ENCODE measurements at places on chromosomes 2 and 18.

DNA sequence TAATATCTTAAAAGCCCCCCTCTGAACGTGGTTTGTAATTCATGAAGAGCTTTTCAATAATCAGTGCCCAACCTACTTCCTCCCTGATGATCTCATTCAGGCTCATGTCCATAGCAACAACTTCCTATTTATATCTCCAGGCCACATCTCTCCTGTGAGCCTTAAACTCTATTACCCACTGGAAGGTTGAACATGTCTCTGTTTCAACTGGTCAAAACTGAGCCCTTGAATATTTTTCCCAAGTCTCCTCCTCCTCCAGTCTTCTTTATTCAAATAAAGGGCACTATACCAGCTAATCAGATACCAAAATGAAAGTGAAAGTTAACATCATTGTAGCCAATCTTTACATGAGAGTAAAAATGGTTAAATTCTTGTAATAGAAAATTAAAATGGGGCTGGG lies 63.7 kb upstream of the ITGA4 start:
- peak; percentile 3 for DNase-seq

DNA sequence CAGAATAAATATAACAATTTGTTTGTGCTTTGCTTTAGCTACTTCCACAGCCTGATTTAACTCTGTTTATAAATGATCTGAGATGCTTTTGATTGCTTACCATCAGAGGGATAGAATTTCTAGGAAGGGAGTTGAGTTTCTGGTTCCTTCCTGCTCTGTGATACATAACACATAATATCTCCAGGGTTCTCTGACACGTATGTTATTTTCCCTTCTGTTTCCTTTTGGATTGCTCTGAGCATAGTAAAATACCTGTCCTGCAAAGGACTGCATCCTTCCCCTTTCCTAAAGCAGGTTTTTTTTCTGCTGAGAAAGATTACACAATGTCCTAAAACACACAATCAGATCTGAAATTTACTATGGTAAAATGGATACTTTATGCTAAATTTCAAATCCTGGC lies 76.1 kb downstream of the CABYR start:
- no peak for DNase-seq

DNA sequence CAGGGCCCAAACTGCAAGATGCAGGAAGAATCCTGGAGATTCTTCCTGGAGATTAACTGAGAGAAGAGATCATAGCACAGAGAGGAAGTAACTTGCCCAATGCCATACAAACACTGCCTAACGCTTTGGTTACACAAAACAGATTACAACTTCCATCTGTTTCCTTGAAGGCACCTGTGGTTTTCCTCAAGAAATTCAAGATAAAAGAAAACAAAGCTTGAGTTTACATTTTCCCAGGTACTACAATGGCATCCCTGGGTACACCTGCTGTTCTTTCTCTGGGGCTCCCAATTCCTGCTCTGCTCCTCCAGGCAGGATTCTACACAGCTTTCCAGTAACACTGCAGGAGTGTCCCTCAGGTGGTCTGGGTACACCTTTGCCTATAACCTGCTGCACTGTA lies 781.9 kb upstream of the ID2 start:
- no peak for DNase-seq

- DNase-seq, result no peak
Measured at GRCh38 chr2:40360652-40361051, 91.2 kb downstream of the SLC8A1 start.

GRCh38 chr2:224442071-224442967 lies 40.4 kb upstream of the FAM124B start:
- no peak for DNase-seq

DNA sequence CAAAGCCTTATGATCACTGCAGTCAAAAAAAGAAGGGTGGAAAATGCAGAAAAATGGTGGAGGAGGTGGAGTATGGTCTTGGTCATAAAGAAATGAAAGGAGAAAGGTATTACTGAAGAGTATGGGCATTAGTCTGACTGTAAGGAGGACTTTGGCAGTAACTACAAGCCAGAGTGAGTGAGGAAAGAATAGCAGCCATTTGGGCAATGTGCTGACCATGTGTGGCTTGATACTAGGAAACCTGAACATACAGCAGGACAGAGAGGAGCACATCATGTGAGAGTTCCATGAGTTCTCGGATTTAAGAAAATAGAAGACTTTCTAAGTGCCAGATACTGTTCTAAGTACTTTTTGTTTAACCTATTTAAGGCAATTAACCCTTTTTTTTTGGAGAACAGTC lies 8.5 kb downstream of the DTNA start:
- no peak for DNase-seq

GRCh38 chr2:15893689-15894480 lies 46.5 kb upstream of the MYCN start:
- no peak for DNase-seq

GRCh38 chr2:197813093-197813787 lies 8.8 kb downstream of the PLCL1 start:
- DNase-seq, result peak; percentile 42

- DNase-seq, result no peak
Measured at GRCh38 chr2:116832148-116832547, 982.3 kb upstream of the DDX18 start.

DNA sequence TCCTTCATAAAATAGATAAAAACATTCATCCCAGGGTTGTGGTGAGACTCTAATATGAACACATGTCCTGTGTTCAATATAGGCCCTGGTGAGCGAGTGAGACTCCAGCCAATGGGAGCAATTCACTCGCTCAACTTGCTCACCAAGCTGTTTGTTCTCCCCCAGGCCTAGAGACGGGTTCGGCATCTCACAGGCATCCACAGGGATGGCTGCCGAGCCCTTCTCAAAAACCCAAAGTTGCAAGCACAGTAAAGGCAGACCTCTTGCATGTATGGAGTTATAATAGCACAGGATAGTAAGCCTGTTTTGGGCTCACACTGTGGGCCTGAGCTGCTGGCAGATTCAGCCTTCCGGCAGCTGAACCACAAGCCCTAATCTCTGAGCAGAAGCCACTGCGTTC lies 15.7 kb downstream of the PARD6G start:
- no peak for DNase-seq

DNA sequence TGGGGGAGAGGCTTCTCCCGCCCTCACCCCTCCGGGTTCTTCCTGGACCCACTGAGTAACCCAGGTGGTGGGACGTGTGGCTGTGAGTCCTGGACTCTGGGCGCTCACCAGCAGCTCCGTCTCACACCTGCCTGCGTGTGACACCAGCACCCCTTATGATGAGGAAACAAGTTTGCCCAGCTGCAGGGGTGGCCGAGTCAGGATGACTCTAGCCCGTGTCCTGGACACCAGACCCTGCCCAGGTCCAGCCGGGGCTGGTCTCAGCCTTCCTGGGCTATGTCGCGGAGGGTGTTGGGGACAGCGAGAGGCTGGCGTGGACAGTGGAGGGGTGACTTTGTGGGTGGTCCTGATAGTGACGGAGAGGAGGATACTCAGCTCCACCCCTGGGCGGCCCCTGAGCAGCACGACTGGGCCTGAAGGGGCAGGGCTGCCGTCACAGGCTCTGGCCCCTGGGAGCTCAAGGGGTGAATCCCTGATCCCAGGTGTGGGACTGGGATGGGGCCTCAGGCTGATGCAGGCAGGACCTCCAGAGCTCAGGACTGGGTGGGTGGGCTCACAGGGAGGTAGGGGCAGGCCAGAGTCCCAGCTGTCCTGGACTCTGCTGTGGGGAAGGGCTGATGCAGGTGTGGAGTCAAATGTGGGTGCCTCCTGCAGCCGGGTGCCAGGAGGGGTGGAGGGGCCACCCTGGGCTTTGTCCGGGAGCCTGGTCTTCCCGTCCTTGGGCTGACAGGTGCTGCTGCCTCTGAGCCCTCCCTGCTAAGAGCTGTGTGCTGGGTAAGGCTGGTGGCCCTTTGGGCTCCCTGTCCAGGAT lies 3.7 kb downstream of the GPR35 start:
- DNase-seq, result no peak

DNA sequence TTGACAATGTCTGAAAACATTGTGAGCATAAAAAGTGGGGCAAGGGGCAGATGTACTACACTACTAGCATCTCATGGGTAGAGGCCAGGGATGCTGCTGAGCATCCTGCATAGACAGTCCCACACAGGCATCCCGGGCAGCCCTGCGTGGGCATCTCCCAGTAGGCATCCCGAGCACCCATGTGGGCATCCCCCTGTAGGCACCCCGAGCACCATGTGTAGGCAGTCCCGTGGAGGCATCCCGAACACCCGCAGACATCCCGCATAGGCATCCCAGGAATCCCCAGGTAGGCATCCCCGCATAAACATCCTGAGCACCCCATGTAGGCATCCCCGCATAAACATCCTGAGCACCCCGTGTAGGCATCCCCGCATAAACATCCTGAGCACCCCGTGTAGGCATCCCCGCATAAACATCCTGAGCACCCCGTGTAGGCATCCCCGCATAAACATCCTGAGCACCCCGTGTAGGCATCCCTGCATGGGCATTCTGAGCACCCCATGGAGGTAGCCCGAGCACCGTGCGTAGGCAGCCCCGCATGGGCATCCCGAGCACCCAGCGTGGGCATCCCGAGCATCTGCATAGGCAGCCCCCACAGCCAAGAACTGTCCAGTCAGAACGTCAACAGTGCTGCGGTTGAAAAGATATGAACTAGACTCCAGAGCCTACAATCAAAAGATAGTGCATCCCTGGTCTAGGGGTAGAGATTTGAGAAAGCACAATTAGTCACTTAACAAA lies 273.5 kb downstream of the NBAS start:
- DNase-seq, result no peak

GRCh38 chr2:2839782-2840531 lies 508.9 kb upstream of the MYT1L start:
- DNase-seq, result no peak

GRCh38 chr2:55363636-55364035 lies 56.0 kb downstream of the CCDC88A start:
- DNase-seq, result no peak

DNA sequence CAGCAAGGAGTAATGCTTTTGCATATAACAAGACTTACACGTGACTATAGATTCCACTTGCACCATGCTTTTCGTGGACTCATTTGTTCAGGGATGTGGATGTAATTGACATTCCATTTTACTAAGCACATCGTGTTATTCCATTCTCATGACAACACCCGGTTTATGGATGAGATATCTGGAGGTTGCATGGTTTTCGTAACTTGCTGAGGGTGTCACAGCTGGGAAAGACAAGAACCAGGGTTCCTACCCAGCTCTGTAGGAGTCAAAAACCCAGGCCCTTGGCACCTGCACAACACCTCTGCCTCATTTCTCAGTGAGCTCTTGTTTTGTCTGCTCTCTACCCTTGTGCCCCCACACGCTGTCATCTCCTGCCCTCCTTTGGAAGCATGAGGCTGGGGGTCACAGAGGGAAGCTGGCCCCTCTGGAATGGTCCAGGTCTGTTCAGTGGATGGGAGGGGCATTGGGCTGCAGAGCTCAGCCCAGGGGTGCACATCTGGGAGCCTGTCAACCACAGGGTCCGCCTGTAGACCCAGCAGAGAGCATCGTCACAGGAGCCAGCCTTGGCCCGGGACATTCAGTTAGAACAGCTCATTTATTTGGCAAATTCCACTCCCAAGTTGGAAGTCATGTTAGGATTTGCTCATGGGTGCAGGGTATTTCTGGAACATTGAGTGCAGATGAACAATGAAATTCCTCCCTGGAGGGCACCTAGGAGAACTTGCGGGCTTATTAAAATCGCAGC lies 120.1 kb upstream of the TWIST2 start:
- no peak for DNase-seq

DNA sequence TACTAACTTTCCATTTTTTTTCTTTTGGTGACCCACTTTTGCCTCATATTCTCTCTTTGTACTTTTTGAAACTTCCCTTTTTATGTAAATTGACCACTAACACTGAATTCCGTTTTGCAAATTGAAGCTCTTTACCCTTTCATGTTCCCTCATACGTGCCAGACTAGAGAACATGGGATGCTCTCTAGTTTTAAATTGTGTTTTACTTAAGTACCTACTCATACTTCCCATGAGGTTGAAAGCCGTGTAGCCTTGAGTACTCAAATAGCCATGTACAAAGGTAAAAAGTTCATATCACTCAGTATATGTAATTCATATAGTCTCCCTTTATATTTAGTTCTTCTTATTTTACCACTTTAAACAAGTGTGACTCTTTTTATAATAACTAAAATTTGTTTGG lies 119.7 kb downstream of the PIK3C3 start:
- no peak for DNase-seq

DNA sequence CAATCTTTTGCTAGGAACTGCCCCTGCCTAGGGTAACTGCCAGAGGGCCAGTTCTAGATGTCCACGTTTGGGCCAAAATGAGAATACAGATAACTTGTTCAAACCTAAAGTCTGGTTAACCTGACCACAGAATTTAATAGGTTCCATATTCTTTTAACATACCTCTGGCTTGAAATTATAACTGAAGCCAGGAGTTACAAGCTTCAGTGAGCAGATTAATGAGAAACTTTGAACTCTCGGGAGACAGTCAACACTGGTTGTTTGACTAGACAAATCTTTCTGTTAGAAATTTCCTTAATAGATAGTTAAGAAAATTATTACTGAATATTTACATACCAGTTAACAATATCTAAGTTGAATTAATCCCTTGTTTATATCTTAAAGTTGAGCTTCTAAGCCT lies 110.0 kb upstream of the KLF7 start:
- DNase-seq, result no peak

- DNase-seq, result no peak
Measured at GRCh38 chr2:524442-524841, 152.8 kb downstream of the TMEM18 start.

- DNase-seq, result peak; percentile 36
Measured at GRCh38 chr2:175282300-175282699, 100.8 kb upstream of the ATP5MC3 start.

DNA sequence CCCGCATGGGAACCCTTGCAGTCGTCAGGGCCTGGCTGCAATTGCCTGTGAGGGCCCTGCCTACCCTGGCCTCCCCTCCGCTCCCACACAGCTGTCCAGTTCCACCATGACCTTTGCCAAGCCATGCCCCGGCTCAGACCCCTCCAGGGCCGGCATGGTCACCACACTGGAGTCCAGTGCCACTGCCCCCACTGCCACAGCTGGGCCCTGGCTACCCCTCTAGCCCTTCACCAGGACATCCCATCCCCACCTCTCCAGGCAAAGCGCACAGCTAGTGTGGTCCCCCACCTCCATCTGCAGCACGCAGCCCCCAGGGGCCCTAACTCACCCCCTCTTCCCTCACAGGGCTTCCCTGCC lies 70.3 kb upstream of the SMAD7 start:
- no peak for DNase-seq

DNA sequence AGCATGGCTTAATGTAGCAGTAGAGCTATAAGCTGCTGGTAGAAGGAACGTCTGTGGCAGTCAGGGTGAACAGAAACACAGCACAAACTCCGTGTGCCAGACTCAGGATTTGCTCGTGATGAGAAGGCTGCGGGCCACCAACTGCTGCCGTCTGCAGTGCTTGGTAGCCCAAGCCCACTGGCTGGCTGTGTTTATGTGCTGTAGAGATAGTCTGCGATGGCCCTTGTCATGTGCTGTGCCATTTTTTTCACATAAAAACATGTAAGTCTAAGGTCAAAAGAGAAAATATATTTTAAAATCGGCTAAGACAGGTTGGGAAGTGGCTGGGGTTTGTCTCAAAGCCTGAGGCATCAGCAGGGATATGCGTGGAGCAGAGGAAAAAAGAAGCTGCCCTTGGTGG lies 78.7 kb downstream of the PRPF40A start:
- DNase-seq, result no peak
